ENCODE measurements at places on chromosomes 11 and 22.

DNA sequence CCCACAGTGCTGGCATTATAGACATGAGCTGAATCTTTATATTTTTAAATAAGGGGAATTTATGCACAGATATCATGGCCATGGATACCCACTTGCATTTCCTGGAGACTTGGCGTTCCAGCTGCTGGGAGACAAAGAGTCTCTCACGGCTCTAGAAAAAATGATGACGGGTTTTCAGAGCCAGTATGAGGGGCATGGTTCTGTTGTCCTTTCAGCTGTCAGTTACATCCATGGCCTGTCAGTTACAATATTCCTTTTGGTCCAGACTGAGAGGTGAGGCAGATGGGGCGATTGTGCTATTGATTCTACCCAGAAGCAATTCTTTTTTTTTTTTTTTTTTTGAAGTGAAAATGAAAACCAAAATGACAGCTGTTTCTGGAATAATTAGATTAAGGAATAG is 29.7 kb downstream of the USH1C start:
- no peak for DNase-seq

- no peak for DNase-seq
Measured at GRCh38 chr22:47928631-47929030, 1166.2 kb downstream of the TBC1D22A start.

DNA sequence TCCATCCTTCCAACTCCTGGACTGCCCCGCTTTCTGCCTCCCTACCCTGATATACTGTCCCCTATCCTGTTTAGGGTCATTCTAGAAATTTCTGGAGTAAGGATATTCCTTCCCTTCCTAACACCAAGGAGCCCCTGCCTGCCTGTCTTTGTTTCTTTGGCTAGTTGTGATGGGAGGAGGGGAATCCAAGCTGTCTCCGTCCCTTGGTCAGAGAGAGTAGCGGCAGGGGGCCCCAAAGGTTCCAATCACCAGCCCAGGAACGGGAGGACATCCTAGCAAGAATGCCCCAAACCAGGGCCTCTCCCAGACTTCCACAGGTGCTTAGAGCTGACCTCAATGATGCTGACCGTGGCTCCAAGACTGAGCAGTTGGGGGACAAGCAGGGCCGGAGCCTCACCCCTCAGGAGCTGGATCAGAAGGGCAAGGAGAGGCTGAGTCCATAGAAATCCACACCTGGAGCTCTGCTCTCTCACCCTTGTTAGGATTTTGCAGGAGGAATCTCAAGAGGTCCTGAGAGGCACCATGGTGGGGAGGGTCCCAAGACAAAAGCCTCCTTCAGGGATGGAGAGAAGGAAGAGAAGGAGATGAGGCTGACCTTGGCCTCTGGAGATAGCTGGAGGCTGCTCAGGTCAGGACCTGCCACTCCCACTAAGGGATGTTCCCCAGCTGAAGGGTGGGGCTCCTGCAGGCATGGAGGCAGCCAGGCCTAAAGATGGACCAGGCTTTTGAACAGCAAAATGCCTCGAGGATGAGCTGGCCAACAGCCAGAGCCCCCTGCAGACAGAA is 13.6 kb downstream of the SLC22A12 start:
- no peak for DNase-seq

DNA sequence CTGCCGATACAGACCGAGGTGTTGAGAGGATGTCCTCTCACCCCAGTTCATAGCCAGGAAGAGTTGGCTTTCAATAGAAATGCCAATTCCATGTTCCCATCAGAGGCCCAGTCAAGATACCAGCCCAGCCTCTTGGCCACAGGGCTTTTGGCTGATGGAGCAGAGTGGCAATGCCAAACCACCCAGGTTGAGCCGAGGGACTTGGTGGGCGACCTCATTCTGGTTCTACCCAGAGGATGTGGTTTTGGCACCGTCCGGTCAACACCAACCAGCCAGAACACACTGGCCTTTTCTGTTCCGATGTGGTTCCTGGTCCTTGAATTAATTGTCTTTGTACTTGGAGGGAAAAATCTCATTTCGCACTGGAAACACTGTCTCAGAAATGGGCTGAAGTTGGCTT is 60.5 kb downstream of the COMMD9 start:
- DNase-seq: no peak

DNA sequence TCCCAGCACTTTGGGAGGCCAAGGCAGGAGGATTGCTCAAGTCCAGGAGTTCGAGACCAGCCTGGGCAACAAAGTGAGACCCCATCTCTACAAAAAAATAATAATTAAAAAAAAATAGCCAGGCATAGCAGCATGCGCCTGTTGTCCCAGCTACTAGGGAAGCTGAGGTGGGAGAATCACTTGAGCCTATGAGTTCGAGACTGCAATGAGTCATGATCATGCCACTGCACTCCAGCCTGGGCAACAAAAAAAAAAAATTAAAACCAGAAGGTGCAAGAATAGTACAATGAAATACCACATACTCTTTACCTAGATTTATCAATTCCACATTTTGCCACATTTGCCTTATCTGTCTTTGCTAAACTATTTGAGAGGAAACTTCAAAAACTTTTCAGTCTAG is 8.2 kb downstream of the DPF2 start:
- DNase-seq: no peak

DNA sequence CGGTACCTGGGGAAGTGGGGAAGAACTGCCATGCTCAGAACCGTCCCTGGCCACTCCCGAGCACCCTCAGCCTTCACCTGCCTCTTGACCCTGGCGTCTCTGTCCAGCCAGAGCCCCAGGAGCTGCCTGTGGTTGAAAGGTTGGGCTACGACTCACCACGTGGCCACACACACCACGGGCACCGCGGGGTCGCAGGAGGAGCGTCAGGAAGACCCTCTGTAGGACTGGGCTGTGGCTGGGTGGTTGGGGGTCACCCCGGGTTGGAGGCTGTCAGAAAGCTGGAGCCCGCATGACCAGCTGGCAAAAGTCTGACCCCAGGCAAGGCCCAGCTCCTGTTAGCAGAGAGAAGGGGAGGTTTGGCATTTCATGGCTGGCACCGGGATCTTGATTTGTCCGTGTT is 11.5 kb downstream of the KRTAP5-5 start:
- DNase-seq: no peak
